NCI-H1694 (cell line): ENCODE measurements at places on chromosomes 6 and 20.

DNA sequence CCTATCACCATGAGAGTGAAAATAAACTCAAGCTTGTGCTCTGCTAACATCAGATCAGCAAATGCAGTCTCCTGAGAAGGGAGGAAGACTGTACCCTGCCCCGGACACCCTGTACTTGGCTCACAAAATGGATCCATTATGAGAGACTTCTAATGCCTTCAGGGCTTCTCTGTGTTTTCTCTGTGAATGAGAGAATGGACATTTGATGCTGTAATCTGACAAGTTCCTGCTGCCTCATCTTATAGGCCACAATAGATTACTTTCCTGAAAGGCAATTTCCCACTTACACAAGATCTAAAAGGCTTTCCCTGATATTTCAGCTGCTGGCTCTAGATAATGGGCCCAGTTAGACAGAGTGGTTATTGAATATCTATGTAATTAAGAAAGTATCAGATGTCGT lies 117.2 kb downstream of the OTOR start:
- DNase-seq: no peak

- no peak for DNase-seq
These were observed at the start of gene DAAM2 for GRCh38 chr6:39791850-39792539. TSS of gene DAAM2 (plus strand) at chr6:39792376. CDS start at chr6:39856303, 63,927 bp downstream.

DNA sequence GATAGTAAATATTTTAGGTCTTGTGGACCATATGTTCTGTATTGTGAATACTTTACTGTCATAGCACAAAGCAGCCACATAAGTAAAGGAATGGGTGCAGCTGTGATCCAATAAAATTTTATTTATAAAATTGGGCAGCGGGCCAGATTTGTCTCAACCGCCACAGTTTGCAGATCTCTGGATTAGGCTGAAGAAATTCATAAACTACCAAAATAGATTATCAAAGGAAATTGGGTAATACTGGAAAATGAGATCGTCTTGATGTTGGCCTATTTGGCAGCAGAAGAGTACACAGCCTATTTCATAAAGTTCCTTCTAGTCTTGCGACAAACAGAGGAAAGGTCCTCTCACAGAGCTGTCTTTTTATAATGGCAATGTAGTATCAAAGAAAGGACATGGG lies 69.8 kb downstream of the DZANK1 start:
- DNase-seq: no peak

DNA sequence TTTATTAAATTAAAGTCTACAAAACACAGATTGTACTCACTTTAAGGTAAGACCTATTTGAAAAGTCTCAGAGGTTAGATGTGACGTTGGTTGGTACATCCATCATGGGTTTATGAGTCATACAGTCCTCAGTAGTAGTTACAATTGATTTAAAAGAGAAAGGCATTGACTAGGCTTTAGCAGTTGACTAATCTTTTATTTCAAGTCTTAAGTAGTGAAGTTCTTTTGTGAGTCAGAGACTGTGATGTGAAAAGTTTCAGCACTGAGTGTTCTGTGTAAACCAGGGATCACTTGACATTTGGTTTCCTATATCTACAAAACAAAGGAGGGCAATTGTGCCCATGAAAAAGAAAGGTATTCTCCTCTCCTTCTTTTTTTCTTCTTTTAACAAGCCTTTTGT lies 221.3 kb downstream of the GRIK2 start:
- no peak for DNase-seq

- no peak for DNase-seq
These were observed 39.5 kb upstream of the REV3L start for GRCh38 chr6:111522393-111523020.

DNA sequence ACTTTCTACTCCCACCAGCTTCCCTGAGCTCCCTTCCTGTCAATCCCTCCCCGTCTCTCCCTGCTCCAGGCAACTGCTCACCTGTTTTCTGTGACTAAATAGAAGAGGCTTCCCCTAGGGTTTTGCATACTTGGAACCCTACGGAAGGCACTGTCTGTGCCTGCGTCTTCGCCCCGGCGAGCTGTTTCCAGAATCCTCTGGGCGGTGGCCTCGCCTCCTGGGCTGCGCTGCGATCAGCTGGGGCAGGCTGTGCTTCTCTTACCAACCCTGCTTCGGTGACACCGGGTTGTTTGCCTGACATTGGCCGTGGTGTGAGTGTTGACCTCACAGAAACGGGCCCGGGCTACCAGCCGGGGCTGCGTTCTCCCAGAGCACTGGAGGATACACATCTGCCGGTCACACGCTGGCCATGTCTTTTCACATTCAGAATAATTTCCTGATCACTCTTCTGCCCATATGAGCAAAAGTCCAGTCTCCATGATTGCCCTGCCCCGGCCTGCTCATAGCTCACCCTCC lies 29.4 kb upstream of the CCR6 start:
- DNase-seq: no peak

DNA sequence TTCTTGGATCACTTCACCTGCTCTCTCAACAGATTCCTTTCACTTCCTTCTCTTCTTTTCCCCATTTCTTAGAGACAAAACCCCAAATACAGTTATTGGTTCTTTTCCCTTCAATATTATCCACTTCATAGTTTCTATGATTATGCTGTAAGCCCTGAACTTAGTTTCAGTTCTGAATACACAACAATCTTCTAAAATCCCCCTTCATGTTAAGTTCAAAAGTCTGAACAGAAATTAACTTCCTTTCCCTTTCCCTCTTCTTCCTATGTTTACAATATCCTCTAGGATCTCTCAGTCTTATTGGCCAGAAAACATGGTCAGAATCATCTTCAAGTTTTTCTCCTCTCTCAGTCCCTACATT lies 57.7 kb downstream of the OGFRL1 start:
- no peak for DNase-seq

- DNase-seq: no peak
These were observed 57.2 kb downstream of the PLAGL1 start for GRCh38 chr6:143950875-143951274.

DNA sequence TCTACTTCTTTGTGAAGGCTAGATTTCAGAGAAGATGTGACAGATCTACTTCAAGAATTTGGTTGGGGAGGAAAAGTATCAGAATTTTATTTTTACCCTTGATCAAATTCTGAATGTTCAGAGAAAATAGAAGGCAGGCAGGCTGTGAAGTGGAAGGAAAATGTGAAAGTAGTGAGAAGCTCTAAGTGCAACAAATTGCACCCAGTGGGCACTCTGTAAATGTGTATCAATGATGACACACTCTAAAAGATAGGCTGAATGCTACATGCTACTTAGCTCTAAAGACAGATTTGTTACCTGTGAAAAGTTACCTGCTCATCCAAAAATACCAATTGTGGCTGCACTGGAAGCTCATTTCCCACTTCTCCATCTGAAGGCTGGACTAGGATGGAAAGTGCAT lies 438.6 kb downstream of the PKHD1 start:
- no peak for DNase-seq

GRCh38 chr6:31396422-31397152 lies 6.8 kb upstream of the MICA start:
- DNase-seq: peak; percentile 50
